Left ventricle myocardium inferior (tissue), 1 donor: ENCODE measurements at places on chromosomes 12 and 14. TPM values are rescaled to one million over a fixed set of nuclear protein-coding genes. Genes with fewer than 3 reads are reported as not detected.

- H3K27ac ChIP-seq, result peak overlapping the region; percentile 91
- H3K4me3 ChIP-seq, result no peak overlapping the region
- peaks cover 13% of the 10 kb centered on the region for H3K27me3 ChIP-seq
- peaks cover 47% of the 10 kb centered on the region for H3K4me1 ChIP-seq
These were observed 46.0 kb downstream of the SMIM41 start for GRCh38 chr12:52125476-52125900.

The LHX5 gene
- not detected for total RNA-seq

GRCh38 chr14:50039734-50040400 lies 76.5 kb downstream of the VCPKMT start:
- peak; percentile 42 for DNase-seq
- peaks cover 24% of the 10 kb centered on the region for H3K4me1 ChIP-seq
- no peak overlapping the region for H3K4me3 ChIP-seq
- H3K36me3 ChIP-seq, result no peaks in the 10 kb centered on the region
- no peaks in the 10 kb centered on the region for H3K27me3 ChIP-seq

The ZNF740 gene
- 26.5 TPM for total RNA-seq

DNA sequence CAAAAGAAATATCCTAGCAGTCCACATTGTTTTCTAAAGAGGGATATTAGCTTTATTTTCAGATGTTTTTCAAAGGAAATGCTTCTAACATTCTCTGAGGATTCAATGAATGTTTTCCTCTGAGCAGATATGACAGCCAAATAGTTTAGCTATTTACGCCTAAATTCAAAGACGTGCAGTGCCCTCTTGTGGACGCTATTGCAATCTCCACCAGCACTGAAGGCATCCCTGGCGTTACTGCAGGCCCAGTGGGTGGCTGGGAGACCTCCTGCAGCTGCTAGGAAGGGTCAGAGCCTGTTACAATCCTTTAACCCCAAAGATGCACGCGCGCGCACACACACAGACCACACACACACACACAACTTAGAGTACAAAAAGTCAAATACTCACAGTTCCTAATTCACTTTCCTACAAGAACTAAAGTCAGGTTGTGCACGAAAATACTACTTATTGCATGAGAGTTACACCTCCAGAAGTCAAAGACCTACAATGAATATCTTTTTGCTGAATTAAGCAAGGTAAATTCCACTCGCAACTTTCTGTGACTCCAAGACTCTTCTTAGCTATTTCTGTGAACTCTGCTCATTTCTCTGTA lies 589.3 kb upstream of the TMEM132C start:
- H3K4me3 ChIP-seq, result no peak overlapping the region
- peaks cover 8% of the 10 kb centered on the region for H3K4me1 ChIP-seq
- peak; percentile 41 for DNase-seq
- H3K27ac ChIP-seq, result no peak overlapping the region
- peaks cover 9% of the 10 kb centered on the region for H3K27me3 ChIP-seq

- H3K36me3 ChIP-seq, result peaks cover 52% of the 10 kb centered on the region
- no peak overlapping the region for H3K4me3 ChIP-seq
- H3K4me1 ChIP-seq, result peaks cover 12% of the 10 kb centered on the region
- no peak for DNase-seq
- no peak overlapping the region for H3K27ac ChIP-seq
- peaks cover 11% of the 10 kb centered on the region for H3K27me3 ChIP-seq
These were observed 24.3 kb upstream of the ANO2 start for GRCh38 chr12:5969156-5969973.

GRCh38 chr14:59754256-59754655 lies 116.3 kb downstream of the RTN1 start:
- no peak overlapping the region for H3K27ac ChIP-seq
- H3K36me3 ChIP-seq, result no peaks in the 10 kb centered on the region
- no peaks in the 10 kb centered on the region for H3K4me1 ChIP-seq
- no peak overlapping the region for H3K4me3 ChIP-seq
- H3K27me3 ChIP-seq, result no peaks in the 10 kb centered on the region

DNA sequence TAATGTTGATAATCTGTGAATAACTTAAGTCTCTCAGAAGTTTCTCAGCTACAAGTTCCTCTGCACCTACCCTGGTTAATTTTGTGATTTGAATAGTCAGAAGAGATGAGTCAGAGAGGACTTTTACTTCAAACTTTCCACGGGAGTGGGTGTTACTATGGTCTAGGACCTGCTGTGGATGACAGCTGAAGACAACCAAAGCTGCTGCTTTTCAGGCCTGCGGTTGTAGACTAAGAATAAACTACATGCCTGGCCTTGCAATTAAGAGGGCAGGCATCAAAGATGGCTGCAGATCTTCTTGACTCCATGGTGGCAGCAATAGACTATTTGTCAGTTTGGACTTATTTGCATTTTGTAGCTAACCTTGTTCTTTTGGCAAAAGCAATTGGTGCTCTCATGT lies 227.1 kb upstream of the KRR1 start:
- H3K4me3 ChIP-seq, result no peak overlapping the region
- no peaks in the 10 kb centered on the region for H3K27me3 ChIP-seq
- no peaks in the 10 kb centered on the region for H3K36me3 ChIP-seq
- DNase-seq, result no peak

The MYH6 gene
- 1,823 TPM for total RNA-seq

- peaks cover 22% of the 10 kb centered on the region for H3K27me3 ChIP-seq
- no peaks in the 10 kb centered on the region for H3K36me3 ChIP-seq
- H3K4me1 ChIP-seq, result peaks cover 12% of the 10 kb centered on the region
- no peak for DNase-seq
These were observed 131.8 kb upstream of the MAP1LC3B2 start for GRCh38 chr12:116427200-116427930.

DNA sequence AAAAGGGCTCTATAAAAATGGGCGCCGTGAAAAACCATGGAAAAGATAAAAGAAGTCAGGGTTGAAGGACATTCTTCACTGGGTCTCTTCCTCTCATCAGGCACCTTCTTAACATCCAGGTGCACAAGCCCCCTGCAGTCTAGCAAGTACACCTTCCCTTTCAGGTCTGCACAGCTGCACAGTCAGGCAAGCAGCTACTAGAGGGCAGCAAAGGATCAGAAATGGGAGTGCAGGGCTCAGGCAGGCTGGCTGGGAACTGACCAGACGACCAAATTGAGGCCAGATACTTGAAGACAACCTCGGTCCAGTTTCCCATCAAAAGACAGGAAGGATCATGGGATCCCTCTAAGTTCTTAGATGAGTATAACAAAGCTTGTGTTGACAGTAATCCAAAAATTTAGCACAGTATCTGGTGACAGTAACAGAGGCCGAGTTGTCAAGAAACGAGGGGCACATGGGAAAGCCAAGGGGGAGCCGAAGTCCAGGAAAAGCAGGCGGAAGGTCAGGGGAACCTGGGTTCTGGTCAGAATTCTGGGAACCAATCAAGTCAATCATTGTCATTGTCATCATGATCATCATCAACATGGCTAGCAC lies 10.1 kb upstream of the GRIP1 start:
- H3K4me1 ChIP-seq, result peaks cover 9% of the 10 kb centered on the region
- peaks cover 14% of the 10 kb centered on the region for H3K27me3 ChIP-seq
- no peak overlapping the region for H3K4me3 ChIP-seq
- no peaks in the 10 kb centered on the region for H3K36me3 ChIP-seq
